Activated T-cell treated with anti-CD3 and anti-CD28 coated beads for 48 hours (primary cell): ENCODE measurements at places on chromosomes 4 and X.

- peak; percentile 43 for DNase-seq
Measured at GRCh38 chrX:46325312-46325877, 219.8 kb downstream of the ZNF674 start.

- DNase-seq = peak; percentile 65
Measured at GRCh38 chrX:153763989-153764755, at the start of gene PLXNB3. Gene PLXNB3, plus strand, starts transcription at chrX:153764249. Its CDS starts 1,287 bp downstream, at chrX:153765536.

DNA sequence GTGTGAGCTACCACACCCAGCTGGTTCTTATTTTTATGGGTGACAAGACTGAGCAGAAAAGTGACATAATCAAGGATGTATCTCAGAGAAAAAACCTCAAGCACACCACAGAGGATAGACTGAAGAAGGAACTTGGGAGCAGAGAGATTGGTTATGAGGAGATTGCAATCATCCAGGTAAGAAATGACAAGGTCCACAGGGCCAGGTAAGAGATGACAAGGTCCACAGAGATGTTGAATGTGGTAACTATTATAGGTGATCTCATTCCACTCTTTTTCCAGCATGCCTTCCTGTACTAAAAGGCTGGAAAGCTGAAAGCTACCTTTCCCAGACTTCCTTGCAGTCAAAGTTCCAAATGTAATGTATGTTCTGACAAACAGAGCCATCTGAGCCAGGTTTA lies 15.9 kb upstream of the RBM47 start:
- DNase-seq = no peak

DNA sequence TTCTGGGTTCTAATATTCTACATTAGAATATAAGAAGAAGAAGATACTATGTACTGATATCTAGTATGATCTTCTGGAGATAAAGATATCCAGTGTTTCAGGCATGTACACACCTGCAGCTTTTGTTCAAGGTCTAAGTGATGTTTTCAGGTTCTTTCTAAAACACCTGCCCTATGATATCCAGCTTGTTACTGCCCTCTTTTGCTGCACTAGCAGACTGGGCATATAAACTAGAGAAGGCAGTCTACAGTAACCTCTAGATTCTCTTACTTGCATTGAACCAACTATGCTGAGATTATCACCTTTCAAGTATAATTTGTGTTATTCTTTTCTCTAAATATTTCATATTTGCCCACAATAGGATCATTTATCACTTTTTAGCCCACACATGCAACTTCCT lies 1.9 kb upstream of the FRYL start:
- no peak for DNase-seq

GRCh38 chr4:77203380-77204197 lies 46.6 kb downstream of the CCNG2 start:
- peak; percentile 30 for DNase-seq

- no peak for DNase-seq
Measured at GRCh38 chr4:169351872-169352271, 81.1 kb upstream of the SH3RF1 start.

- DNase-seq = no peak
Measured at GRCh38 chr4:178415925-178416324, 973.7 kb upstream of the AGA start.

- DNase-seq = no peak
Measured at GRCh38 chr4:129929052-129929451, 833.1 kb downstream of the C4orf33 start.

DNA sequence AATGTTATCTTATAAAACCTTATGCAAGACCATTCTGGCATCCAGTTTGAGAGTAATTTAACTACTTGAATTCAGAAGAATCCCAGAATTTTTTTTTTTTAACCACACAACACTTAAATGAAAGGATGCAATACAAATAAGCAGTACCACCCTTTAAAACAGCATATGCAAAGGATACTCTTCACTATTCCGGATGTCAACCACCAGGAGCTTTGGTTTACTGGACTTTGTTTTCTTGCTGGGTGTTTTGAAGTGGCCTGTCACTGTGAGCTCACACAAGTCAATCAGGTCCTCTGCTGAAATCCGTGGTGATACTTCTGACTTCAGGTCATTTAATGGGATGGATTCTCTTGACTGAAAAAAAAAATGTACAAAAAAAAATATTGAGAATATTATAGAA lies 200.0 kb downstream of the TBCK start:
- no peak for DNase-seq

DNA sequence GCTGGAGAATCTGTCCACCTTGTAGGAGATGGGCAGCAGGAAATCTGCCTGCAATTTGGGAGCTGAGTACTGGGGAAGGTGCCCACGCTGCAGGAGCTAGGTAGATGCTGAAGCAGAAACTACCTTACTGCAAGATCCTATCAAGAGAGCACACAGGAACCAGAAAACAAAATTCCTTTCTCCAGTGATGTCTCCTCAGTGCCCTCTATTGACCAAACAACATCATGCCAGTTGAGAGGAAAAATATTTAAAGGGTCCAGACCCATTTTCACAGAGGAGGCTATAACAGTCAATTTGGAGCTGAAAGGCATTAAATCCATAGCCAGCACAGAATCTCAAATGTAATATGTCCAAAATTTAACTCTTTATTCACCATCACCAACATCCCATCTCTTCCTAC lies 406.8 kb downstream of the SLITRK2 start:
- DNase-seq = no peak

- DNase-seq = no peak
Measured at GRCh38 chrX:51334276-51334675, 1.7 kb downstream of the NUDT10 start.

DNA sequence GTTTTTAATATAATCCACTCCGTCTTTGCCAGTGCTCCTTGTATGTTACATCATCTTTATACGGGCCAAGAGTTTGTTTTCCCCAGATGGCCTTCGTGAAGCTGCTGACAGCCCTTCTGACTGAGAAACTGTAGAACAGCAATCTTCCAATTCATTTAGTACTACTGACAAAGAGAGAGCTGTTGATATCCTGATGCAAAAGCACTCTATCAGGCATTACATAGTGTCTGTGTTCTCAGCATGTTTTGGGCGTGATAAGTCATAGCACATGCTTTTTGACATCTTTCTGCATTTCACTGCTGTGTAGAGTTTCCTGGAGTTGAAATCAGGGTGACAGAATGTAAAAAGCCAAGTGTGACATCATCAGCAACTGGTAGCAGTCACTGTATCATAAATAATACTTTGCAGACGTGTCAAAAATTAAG lies 746.3 kb upstream of the FAM241A start:
- DNase-seq = no peak

DNA sequence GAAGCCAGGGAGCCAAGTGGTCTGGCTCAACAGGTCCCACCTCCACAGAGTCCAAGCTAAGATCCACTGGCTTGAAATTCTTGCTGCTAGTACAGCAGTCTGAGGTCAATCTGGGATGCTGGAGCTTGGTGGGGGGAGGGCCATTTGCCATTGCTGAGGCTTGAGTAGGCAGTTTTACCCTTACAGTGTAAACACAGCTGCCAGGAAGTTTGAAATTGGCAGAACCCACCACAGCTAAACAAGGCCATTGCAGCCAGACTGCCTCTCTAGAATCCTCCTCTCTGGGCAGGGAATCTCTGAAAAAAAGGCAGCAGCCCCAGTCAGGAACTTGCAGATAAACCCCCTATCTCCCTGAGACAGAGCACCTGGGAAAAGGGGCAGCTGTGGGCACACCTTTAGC lies 84.9 kb downstream of the EDA2R start:
- DNase-seq = no peak

- no peak for DNase-seq
Measured at GRCh38 chrX:151985531-151985930, 11.1 kb upstream of the GABRE start.

- no peak for DNase-seq
Measured at GRCh38 chr4:182307746-182308145, 64.5 kb downstream of the TENM3 start.

DNA sequence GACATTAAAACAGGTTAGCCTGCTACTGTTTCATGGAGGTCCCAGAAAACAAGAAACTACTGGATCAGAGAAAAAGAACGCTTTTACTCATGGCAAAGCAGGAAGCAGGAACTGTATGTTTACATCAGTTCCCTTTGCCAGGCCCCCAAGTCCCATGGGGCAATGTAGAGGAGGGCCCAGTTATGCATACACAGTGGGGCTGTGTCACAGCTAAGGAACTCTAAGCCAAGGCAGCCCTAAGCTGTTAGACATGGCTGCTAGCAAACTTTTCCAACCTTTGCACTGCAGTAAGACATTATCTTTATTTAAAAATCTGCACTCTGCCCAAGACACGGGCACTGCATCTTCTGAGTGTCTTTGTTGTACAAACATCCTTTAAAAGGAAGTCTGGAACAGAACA lies 975.8 kb downstream of the C4orf33 start:
- DNase-seq = no peak

DNA sequence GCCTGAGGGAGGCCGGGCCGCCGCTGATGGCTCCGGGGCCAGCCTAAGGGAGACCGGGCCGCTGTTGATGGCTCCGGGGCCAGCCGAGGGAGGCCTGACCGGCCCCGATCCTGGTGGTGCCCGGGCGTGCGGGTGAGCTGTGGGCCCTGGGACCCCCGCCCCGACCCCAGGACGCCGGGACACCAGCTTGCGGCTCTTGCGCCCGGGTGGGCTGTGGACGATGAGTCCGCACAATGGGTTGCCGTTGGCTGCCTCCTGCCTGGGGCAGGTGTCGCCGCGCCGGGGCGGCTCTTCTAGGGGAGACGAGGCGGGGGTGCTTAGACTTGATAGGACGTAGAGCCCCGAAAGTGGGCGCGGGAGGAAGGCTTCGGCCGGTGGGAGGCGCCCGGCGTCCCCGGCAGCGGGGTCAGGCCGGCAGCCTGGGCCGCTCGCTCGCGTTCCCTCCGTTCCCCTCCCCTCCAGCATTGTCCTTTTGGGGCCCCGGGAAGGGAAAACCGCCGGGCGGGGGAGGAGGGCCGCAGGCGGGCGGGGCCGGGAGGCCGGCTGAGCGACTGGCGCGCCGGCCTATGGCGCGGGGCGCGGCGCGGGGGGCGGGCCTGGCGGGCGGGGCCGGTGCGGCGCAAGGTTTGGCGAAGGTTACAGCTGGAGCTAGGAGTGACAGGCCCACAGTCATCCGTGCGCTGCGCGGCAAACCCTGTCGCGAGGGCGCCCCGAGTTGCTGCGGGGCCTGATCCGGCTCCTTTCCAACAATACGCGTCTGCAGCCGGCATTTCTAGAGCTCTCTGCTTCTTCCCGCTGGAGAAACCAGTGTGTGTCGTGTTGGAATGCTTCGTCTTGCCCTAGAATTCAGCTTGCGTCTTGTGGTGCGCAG lies 819 bp downstream of the KIAA0232 start:
- peak; percentile 94 for DNase-seq

DNA sequence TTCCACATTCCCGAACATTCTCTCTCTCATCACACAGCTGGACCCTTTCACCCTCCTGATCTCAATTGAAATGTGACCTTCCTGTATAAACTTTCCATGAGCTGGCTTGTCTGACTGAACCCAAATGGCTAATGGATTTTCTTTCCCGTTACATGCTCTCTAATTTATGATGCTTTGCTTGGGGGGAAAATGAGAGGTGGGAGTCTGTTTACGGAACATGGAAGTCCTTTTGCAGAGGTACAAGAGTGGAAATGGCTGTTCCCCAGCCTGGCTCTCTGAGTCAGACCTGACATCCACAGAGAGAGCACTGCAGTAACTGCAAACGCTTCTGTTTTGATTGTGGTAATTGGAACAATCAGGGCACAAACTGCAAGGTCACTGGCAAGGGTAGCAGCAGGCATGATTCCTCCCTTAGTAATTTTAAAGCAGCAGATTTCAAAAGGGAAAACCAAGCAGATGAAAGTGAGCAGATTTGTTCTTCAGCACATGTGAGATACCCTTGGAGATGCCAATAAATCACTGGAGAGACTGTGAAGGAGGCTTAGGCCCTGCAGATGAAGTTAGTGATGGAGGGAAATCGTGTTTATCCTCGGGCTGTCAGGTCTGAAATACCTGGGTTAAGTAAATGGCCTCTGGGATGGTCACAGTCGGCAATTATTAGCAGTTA lies 83.9 kb downstream of the SNCA start:
- DNase-seq = no peak

DNA sequence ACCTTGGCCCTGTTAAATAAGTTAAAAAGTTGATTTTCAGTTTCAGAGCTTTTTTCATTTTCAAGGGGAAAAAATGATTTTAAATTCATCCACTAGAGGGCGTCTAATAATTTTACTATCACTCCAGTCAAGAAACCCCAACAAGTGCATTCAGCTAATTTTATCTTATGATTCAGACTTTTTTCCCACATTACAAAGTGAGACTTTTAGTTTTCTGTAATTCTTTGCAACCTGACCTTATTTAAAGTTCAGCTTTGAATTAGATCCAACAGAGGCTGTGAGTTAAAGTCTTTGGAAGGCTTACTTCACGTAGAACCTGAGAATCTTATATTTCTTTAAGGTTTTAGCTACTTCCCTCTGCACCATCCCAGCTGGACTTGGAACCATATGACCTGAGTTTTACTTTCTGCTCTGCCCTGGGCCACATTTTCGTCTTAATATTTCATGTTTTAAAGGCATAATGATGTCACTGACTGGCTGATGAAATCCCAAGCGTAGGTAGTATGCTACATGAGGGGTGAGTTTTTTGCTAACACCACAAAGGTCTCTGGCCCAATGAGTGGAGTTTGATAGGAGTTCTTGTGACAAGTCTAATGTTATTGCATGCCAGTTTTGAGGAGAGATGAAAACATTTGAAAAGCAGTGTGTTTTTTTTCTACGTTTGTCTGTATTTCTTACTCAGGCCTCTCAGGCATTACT lies 7.2 kb downstream of the GNRHR start:
- no peak for DNase-seq

DNA sequence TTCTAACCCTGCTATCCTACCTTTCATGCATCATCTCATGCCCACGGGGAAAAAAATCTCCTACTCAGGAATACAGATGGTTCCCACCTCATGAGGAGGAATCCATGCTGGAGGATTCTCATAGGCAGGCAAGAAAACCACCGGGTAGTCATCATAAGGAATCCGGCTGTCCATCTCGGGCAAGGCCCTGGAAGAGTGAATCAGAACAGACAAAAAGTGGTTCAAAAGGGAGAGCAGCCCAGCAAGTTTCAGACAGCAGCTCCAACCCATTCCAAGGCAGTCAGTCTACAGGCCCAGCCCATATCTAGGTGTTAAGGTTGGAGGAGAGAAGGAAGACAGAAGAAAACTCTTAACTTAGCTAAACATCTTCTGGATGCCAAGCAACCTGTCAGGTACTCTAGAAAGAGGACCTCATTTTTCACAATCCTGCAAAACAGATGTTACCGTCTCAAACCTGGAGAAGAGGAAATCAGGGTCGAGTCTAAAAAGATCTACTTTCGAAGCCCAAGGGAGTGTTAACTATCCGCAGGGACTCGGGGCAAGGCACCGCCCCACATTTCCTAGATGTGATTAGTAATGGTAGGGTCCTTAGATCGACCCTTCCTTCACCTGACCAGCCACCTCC lies 447 bp downstream of the PDZD11 start:
- no peak for DNase-seq

GRCh38 chr4:127993151-127993550 lies 27.9 kb downstream of the ABHD18 start:
- no peak for DNase-seq
